ENCODE measurements at places on chromosomes 7 and 10.

DNA sequence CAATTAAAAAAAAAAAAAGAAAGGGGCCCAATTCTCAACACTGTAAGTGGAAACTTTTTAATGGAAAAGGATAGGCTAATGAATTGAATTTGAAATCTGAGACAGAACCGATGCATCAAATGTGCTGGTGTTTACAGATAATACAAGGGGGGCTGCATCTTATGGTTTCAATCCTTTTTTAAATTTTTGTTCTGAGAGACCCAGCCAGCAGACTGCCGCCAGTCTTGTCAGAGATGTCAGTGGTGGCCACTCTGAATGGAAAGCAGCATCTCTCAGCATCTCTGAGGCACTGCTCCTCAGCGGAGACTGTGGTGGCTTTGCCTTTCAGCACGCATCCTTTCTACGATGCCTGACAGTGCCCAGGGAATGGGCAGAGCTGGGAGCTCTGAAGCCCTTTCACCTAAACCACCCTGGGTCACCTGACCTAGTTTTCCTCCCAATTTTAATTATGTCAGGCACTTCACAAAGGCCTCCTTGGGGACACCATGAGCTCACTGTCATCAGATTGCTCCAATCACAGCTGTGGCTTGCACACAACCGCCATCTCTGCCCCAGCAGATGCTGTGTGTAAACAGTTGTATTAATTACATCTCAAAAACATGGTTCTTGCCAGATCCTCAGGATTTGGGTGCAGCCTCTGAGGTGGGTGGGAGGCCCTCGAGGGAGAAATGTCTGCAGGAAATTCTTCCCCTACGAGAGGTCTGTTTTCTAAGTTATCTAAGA lies 81.2 kb downstream of the EGFR start:
- no peak for DNase-seq

GRCh38 chr10:118259288-118259906 lies 82.7 kb downstream of the FAM204A start:
- no peak for DNase-seq

GRCh38 chr10:74027702-74028101 lies 29.8 kb downstream of the VCL start:
- no peak for DNase-seq

DNA sequence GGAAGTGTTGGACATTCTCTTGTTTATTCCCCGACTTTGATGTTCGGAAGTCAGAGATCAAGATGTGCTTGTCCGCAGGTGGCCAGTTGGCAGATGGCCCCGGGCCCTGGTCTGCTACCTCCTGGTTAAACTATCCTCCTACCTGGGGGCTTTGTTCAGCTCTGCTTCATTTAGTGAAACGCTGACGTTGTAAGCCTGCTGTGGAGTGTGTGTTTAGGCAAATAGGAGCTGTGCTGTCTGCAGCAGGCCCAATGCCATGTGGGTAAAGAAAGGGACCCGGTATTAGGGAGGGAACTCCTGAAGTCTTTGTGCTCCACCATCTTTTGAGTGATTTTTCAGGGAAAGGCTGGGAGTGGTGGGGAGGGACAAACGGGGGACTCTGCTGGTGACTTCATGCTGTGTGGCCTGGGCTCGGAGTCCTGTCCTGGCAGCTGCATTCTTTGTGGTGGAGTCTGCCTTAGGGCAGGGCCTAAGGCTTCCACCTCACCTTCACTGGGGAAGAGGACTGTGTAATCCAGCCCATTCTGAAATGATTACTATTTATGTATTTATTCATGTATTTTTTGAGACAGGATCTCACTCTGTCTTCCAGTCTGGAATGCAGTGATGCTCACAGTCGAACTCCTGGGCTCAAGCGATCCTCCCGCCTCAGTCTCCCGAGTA lies 171.1 kb upstream of the KLF6 start:
- DNase-seq: no peak

DNA sequence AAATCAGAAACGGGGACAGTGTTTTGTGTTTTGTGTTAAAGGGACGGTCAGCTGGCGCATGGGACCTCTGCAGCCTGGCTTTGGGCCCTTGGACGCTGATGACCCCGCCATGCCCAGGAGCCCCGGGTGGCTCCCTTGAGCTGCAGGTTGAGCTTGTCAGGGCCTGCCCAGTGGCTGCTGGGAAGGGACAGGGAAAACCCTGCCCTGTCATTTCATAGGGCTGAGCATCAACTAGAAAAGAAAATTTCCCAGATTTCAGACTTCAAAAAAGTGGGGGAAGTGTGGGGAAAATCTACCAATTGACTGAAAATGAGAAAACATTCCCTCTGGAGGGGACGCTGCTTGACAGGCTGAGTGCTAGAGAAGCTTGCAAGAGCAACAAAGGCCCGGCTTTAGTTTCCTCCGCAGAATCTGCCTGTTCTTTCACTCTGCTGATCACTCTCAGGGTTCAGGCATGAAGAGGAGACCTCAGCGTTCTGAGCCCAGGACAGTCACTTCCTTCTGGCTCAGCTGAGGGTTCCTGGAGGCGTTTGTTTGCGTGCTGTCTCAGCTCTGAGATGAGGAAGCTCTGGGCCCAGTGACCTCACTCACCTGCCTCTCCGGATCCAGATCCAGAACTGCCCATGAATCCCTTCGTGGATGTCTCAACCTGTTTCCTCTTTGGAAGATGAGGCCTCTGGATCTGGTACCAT lies 18.6 kb upstream of the DNAJB6 start:
- no peak for DNase-seq

DNA sequence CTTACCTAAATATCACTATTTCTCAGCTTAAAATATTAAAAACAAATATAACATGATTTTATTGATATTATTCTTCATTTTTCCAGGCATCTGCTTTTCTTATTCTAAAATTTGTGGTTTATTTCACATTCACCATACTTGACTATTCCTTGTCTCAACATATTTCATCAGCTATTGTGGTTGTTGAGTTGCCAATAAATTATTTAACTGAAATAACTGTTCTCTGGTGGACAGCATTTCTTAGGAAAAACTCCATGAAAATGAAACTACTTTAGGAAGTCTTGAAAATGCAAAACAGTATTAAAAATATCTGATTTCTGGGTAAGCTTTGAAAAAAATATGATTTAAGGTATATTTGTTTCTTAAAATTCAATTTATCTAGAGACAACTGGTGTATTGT lies 122.9 kb upstream of the SEMA3A start:
- no peak for DNase-seq

DNA sequence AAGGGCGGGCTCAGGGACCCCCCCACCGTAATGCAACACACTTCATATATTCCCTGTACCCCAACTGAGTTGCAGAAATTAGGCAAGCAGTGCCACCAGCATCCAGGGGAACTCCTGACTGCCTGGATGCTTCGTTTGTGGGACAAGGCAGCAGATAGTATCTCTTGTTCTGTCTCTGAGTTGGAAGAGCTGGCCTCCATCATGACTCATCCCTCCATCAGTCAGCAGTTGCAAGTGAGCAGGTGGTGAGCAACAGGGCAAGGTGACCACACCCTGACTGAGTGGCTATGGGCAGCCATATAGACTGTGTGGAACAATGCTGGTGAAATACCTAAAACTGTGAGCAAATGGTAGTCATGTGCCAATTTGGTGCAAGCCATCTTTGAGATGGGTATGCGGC lies 22.8 kb upstream of the ADAMTS14 start:
- no peak for DNase-seq

GRCh38 chr10:86965986-86966654 lies 2.2 kb upstream of the ADIRF start:
- no peak for DNase-seq

DNA sequence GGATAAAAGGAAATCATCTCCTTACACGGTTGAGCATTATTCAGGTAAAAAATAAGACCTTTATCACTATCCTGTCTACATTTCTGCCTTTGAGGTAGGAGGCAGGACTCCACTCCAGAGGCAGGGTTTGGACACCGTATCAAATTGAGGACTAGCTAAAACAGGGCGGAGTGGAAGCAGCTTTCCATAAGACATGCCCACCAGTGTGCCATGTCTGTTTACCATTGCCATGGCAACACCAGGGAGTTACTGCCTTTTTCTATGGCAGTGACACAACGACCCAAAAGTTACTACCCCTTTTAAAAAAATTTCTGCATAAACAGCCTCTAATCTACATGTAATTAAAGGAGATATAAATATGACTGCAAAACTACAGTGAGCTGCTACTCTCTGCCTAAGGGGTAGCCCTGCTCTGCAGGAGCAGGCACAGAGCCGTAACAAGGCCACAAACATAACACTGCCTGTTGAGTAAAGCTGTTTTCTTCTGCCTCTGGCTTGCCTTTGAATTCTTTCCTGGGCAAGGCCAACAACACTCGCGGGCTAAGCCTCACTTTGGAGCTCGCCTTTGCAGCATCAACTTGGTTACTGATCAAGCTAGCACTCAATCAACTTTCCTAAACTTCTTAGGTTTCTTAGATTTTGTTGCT lies 26.5 kb downstream of the DGKB start:
- DNase-seq: no peak

- no peak for DNase-seq
These were observed 1.8 kb upstream of the WASL start for GRCh38 chr7:123750389-123751230.

- DNase-seq: no peak
These were observed 383.4 kb downstream of the AUTS2 start for GRCh38 chr7:69981646-69982045.

GRCh38 chr10:44911081-44911540 lies at the start of gene TMEM72:
Gene TMEM72, plus strand, starts transcription at chr10:44911337. Its CDS starts 176 bp downstream, at chr10:44911513.
- no peak for DNase-seq

- DNase-seq: no peak
These were observed 16.1 kb upstream of the PRF1 start for GRCh38 chr10:70618663-70619062.

DNA sequence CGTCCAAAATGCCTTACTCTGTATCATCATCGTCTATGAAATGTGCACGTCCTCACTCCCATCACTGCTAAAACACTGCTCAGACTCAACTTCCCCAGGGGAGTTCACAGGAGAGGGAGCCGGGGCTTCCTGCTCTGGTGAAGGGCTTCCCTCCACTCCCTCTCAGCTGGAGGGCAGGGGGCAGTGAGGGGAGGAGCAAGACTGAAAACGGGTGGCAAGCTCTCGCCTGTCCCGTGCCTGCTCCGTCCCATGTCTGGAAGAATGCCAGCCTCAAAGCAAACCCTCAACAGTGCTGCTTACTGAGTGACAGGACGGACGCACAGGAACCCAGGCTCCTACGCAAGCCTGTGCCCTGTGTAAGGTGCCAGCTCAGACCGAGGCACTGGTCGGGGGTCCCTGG lies 25.1 kb downstream of the PRKAG2 start:
- no peak for DNase-seq

DNA sequence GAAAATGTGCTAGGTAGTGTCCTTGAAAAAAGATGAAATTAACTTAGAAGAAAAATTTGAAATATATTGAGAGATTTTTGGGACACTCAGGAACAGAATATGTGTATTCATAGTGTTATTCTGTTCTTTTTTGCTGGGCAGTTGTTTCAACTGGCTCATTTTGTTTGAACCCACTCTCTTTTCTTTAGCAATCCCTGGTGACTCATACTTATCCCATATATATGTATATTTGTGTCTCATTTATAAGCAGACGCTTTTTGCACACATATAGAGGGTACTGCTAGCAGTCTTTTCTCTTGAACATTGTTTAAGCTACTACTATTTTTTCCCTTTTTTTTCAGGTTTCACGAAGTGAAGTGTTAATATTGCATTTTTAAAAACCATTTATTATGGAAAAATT lies 1.9 kb downstream of the EXOC6 start:
- DNase-seq: no peak

DNA sequence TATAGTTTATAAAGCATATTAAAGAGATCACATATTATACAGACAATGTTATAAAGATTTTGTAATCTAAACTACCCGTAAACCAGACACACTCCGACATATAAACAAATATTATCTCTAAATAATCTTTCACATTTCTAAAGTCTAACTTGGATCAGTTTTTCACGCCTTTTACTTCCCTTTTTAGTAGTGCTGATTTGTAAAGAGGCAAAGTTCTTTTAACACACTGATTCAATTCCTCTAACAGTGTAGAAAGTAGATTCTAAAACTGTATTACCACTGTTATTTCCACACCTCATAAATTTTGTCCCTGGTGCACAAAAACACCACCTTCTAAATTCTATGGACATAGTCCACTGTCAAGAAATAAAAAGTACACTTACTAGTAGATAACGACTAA lies 230.9 kb downstream of the DOCK4 start:
- no peak for DNase-seq

GRCh38 chr7:128791972-128792327 lies 182 bp downstream of the CCDC136 start:
- no peak for DNase-seq

GRCh38 chr10:44301781-44302355 lies 83.0 kb downstream of the CXCL12 start:
- no peak for DNase-seq

DNA sequence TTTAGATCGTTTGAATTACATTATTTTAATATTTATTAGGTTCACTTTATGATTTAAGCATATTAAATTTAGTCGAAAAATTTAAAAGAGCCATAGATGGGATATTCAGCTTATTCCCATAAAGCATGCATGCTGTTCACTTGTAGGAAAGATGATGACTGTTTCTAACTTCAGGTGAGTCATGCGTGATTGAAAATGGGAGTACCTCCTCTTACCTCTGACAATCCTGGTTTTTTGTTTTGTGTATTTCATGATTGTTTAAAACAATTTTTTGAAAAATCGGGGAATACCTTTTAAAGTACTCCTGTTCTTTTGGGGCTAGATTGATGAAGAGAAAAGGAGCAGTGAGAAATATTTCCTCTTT lies 1.4 kb downstream of the TNKS2 start:
- no peak for DNase-seq
